ENCODE measurements at places on chromosomes 7 and 10.

- no peak for DNase-seq
Measured at GRCh38 chr10:14302035-14302434, 28.7 kb downstream of the FRMD4A start.

DNA sequence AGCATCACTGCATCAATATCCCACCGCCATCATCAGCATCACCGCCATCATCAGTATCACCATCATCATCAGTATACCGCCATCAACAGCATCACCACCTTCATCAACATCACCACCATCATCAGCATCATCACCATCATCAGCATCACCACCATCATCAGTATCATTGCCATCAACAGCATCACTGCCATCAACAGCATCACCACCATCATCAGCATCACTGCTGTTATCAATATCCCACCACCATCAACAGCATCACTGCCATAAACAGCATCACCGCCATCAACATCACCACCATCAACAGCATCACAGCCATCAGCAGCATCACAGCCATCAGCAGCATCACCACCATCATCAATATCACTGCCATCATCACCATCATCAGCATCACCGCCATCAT lies 115.8 kb downstream of the RGS10 start:
- DNase-seq = no peak

GRCh38 chr10:71244431-71245419 lies 32.4 kb downstream of the UNC5B start:
- no peak for DNase-seq

- DNase-seq = no peak
Measured at GRCh38 chr10:121069061-121069850, 218.1 kb downstream of the WDR11 start.

- DNase-seq = no peak
Measured at GRCh38 chr7:16849296-16850148, 32.3 kb downstream of the AGR3 start.

GRCh38 chr7:82255706-82256105 lies 187.9 kb downstream of the CACNA2D1 start:
- no peak for DNase-seq

DNA sequence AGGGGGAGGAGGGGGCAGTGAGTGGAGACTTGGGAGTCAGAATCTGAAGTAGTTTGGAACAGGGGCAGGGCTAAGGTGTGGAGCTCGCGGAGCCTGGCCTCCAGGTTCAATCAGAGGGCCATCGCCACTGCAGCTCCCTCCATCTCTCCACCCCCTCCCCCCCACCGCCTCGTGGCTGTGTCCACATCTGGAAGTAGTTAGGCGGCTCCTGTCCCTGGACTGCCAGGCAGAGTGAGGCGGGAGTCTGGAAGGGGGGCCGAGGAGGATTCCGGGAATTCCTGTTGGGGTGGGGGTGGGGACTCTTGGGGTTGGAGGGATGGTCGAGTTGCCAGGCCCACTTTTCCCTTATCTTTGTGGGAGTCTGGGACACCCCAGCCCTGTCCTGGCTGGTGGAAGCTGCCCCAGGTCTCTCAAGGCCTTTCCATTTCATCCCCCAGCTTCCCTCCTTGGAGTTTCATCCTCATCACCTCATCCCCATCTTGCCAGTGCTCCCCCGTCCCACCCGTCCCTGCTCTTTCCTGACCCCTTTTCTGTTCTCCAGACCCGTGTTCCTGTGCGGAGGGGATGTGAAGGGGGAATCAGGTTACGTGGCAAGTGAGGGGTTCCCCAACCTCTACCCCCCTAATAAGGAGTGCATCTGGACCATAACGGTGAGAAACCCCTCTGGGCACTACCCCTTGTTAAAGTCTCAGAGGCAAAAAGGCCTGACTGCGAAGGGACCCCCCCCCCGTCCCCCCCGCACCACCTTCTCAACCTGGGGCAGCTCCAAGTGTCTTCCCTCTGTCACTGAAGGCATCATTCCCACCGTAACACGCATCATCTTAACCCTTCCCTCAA lies 944 bp downstream of the PCOLCE start:
- DNase-seq = no peak

- no peak for DNase-seq
Measured at GRCh38 chr7:2326951-2327350, 12.7 kb upstream of the SNX8 start.

- DNase-seq = no peak
Measured at GRCh38 chr7:12111422-12112405, 99.4 kb upstream of the TMEM106B start.

GRCh38 chr7:26153241-26153822 lies 1.3 kb downstream of the NFE2L3 start:
- DNase-seq = no peak

DNA sequence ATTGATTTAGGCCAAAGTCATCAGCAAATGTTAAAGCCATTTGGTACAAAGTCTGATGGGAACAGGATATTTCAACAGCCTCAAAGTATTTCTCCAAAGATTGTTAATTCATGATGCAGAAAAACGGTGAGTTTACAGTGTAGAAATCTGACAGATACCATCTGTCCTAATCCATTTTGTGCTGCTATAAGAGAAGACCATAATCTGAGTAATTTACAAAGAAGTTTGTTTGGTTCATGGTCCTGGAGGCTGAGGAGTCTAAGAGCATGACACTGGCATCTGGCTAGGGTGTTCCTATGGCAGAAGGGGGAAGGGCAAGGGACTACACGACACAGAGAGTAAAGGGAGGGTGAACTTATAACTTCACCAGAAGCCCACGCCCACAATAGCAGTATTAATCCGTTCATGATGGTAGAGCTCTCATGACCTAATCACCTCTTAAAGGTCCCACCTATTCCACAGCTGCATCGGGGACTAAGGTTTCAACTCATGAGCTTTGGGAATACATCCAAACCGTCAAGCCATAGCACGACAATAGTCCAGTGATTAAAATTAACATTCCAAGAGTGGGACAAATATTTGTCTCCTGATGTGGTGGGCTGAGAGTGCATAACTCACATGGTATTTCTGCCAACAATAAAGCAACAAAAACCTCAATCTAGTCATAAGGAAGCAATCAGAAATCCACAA lies 298.6 kb upstream of the AKR1E2 start:
- DNase-seq = no peak

- no peak for DNase-seq
Measured at GRCh38 chr7:28739826-28740225, 218.3 kb downstream of the TRIL start.

GRCh38 chr7:28179120-28180030 lies 1.2 kb downstream of the JAZF1 start:
- DNase-seq = no peak

DNA sequence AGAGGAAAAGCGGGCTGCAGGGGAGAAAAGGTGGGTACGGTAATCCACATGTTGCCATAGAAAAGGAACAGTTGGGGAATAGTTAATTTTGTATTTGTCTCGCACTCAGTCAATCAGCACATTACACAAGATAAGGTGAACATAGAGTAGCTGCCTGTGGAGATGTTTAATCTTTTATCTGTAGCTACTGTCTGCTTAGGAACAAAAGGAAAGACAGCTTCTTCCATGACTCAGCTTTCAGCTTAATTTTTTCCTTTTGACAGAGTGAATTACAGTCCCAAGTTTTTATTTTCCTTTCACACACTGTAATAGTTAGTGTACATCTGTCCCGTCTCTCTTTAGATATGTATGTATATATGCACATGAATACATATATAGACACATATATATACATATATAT lies 39.3 kb upstream of the PODXL start:
- DNase-seq = no peak

DNA sequence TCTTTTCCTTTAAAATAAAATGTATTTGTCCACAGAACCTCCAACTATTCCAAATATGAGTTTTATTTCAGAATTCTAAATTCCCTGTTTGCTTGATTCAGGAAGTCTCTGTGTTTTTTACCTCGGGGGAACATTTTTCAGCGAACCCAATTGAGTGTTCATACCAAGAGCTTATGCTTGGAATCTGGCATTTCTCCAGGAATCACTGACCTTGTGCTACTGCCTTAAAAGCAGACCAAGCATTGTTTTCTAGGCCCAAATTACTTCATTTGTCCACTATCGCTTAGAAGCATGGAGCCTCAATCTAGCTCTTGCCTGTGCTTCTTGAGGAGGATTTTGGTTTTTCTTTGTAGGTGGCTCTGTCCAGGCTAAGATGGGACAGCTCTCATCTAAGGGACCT lies 59.4 kb downstream of the EBLN1 start:
- DNase-seq = no peak

DNA sequence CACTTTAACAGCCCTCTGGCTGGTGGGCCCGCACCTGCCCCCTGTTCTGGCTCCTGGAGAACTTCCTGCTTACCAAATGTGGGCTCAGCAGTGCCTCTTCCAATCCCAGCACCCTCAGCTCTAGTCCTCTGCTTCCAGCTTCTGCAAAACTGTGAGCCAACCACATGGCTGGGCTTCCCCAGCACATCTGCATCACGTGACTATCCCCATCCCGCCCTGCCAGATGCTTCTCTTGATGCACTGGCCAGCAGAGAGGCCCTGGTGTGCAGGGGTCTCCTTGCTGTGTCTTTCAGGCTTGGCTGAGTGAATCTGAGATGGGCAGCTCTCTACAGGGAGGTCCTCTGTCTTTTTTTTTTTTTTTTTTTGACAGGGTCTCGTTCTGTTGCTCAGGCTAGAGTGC lies 43.8 kb upstream of the DMBT1 start:
- DNase-seq = no peak

DNA sequence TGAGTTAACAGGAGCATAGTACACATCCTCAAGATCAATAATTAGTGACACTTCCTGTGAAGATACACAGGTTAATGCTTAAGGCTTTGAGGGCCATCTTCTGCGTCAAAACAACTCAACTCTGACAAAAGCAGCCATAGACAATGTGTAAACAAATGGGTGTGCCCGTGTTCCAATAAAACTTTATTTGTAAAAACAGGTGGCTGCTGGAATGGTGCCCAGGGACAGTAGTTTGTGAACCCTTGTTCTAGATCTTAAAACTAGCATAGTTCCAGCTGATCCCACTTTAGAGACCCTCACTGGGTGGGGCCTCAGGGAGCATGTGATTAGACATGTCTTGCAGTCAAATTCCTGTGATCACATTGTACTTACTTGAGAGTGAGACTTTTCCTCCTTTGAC lies 7.8 kb downstream of the OR2A14 start:
- DNase-seq = no peak

DNA sequence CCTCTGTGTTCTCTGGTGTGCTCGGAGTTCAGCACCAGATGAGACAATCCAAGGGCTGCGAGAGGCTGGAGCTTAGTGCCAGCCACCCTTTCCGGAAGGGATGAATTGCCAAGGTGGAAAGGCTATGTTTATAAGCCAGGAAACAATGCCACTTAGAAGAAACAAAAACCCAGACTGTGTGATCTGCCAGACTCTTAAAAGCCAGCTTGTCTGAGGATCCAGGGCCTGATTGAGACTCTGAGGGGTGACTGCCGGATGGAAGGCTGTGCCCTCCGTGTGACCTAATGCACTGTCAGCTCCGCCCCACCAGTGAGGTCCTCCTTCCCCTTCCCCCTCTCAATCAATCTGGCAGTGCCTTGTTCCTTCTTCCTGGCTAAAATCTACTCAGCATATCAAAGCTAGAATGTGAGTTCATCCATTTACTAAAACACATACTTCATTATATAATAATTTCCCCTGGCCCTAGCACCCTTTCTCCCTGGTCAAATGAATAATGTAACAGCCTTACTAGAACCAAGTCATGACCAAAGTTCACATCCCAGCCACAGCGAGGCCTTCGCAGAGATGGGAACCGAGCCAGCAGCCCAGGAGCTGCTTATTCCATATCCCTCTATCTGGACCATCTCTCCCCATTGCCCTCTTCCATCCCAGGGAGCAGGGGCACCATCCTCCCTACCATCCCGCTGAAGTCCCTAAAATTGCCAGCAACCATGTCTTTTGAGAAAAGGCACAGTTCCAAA lies 25.5 kb downstream of the FAM107B start:
- peak; percentile 21 for DNase-seq

- DNase-seq = no peak
Measured at GRCh38 chr10:129136074-129136473, 331.0 kb upstream of the MGMT start.

- DNase-seq = no peak
Measured at GRCh38 chr7:3430588-3430987, 129.5 kb downstream of the SDK1 start.

DNA sequence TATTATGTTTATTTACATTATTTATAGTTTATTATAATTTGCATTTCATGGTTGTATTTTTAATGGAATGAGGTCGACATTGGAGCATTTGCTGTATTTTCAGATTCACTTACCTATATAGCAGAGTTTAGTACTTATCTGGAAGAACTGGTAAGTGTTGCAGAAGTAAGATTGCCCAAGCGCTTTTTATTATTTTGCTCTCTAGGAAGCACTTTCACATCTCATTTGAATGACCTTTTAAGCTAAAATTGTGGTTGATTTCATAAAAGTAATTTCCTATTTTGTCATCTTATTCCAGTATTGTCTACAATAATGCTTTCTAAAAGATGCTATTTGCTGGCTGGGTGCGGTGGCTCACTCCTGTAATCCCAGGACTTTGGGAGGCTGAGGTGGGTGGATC lies 28.6 kb downstream of the SEC61A2 start:
- no peak for DNase-seq

All from HepG2 (cell line).